Purkinje cell (primary cell): ENCODE measurements at places on chromosomes 7 and 10. TPM values are rescaled to one million over a fixed set of nuclear protein-coding genes. Genes with fewer than 3 reads are reported as not detected.

DEPP1 gene
- 9.9 and 16.9 TPM in 2 replicates for polyA plus RNA-seq

NUTM2A gene
- not detected in 2 replicates for polyA plus RNA-seq

MRLN gene
- polyA plus RNA-seq = 5.6 and 25.2 TPM in 2 replicates

AKR1D1 gene
- not detected in 2 replicates for polyA plus RNA-seq

UPK3BL2 gene
- not detected in 2 replicates for polyA plus RNA-seq

CCL24 gene
- not detected in 2 replicates for polyA plus RNA-seq

PON3 gene
- polyA plus RNA-seq = 0.32 and 0.34 TPM in 2 replicates

AKR1E2 gene
- 0.91 TPM in 1 of 2 replicates, not detected in the other for polyA plus RNA-seq

NAT16 gene
- not detected in 2 replicates for polyA plus RNA-seq

GPR85 gene
- 30.1 and 49.8 TPM in 2 replicates for polyA plus RNA-seq

KIF11 gene
- polyA plus RNA-seq = 0.75 and 1.0 TPM in 2 replicates

SHH gene
- polyA plus RNA-seq = 3.3 and 8.0 TPM in 2 replicates

FAM53B gene
- 0.08 and 0.31 TPM in 2 replicates for polyA plus RNA-seq

CTAGE15 gene
- not detected in 2 replicates for polyA plus RNA-seq

ITIH2 gene
- 0.11 and 3.4 TPM in 2 replicates for polyA plus RNA-seq

WDFY4 gene
- polyA plus RNA-seq = not detected in 2 replicates

UPK3B gene
- not detected in 2 replicates for polyA plus RNA-seq

ZNF467 gene
- 0.93 TPM in 1 of 2 replicates, not detected in the other for polyA plus RNA-seq

GRM3 gene
- polyA plus RNA-seq = 21.0 and 25.7 TPM in 2 replicates

HACD1 gene
- polyA plus RNA-seq = 3.2 and 5.2 TPM in 2 replicates

SPDYE5 gene
- 0.25 and 1.9 TPM in 2 replicates for polyA plus RNA-seq

ENO4 gene
- polyA plus RNA-seq = 0.50 and 0.76 TPM in 2 replicates

ERVW-1 gene
- 1.5 TPM in 1 of 2 replicates, not detected in the other for polyA plus RNA-seq

SAMD8 gene
- 223 and 262 TPM in 2 replicates for polyA plus RNA-seq

CDK14 gene
- polyA plus RNA-seq = 98.2 and 105 TPM in 2 replicates

ZNF804B gene
- 0.08 TPM in 1 of 2 replicates, not detected in the other for polyA plus RNA-seq

RNF32 gene
- 1.6 and 2.7 TPM in 2 replicates for polyA plus RNA-seq

PSMC2 gene
- 253 and 306 TPM in 2 replicates for polyA plus RNA-seq
